ENCODE measurements at places on chromosomes 5 and 9.

DNA sequence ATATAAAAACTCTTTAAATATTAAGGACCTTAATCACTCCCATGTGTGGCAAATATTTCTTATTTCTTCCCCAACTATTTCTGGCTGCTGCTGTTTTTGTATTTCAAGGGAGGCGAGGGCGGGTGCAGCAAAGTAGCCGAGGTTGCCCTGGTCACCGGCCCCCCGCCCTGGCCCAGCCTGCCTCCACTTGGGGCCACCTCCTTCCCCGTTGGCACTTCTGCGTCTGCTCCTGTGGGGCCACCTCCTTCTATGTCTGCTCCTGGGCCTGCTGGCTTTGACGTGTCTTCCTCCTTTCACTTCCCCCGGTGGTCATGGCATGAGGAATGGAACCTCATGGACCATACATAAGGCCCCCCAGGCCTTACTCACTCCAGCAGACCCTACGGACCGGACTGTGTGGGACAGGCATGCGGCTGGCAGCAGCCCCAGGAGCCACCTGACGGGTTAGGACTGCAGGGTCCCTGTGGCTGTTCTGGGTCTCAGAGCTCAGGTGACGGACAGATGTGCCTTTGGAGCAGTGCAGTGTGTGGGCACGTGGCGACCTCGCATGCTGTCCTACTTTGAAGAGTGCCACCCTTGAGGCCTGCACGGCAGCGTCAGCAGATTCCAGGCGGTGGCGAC lies 5.8 kb upstream of the ENTPD8 start:
- no peak for DNase-seq

- no peak for DNase-seq
These were observed 367.2 kb downstream of the TMEM232 start for GRCh38 chr5:110359221-110359620.

DNA sequence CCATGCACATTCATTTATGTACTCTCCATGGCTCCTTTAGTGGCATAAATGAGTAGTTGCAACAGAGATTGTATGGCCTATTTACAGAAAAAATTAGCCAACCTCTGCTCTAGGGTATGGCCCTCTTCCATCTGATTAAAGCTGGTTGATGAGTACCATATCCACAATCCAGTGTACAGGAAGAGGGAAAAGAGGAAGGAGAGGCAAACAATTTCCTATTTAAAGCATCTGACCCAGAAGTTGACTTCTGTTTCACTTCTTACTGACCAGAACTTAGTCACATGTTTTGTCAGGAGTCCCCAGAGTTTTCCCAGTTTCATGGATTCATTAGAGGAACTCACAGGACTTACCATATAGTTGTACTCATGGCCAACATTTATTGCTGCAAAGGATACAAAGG lies 68.6 kb upstream of the STARD4 start:
- DNase-seq: no peak

DNA sequence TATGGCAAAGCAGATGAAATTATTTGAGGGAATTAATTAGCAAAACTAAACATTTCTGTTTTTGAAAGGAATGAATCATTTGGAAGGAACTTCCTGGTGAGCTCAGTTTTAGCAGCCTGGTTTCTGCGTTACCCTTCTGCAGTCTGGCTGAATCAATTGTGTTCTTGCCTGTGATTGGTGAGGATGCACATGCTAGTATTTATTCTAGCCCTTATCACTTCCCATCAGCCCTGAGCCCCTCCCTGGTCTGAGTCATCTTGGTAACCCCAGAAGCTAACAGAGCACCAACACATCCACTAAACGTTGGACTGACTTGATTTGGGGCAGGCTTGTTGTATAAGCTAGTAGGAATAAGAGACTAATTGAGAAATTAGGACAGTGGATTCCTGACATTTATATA lies 6.6 kb downstream of the TJP2 start:
- no peak for DNase-seq

DNA sequence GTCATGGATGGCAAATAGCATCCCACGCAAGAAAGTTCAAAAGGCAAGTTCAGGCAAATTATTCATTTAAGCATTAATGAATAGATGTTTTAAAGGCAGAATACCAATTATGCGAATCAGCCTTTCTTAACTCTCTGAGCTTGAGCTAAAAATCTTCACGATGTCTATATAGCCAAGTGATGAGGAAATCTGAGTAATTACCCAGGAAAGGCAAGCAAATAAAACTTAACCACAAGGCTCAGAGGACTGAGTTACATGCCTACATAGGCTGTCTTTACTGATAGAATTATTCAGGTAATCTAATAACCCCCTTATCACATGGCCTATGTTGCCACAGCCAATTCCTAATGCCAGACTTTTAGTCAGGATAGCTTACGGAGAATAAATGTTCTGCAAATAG lies 120.8 kb upstream of the MTAP start:
- no peak for DNase-seq
